NCI-H82 (cell line): ENCODE measurements at places on chromosomes 3 and 15.

DNA sequence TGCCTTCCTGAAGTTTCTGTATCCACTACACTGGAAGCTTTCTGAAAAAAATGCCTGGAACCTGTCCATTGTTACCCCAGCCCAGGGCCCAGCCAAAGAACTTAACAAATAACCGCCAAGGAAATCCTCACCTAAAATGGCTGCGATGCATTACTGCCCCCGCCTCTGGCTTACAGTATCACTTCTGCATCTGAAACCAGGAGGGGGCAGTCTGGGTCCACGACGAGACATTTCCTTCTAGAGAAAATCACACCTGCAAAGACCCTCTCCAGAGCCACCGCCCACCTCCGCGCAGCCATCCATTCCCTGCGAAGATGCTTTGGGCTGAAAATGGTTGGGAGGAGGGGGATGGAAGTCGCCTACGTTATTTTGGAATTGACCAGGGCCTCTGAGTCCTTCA lies 22.4 kb upstream of the CELF6 start:
- peak; percentile 74 for DNase-seq

GRCh38 chr3:10456981-10457380 lies 48.4 kb downstream of the ATP2B2 start:
- DNase-seq: no peak

GRCh38 chr3:162019817-162020216 lies 523.2 kb downstream of the OTOL1 start:
- no peak for DNase-seq

DNA sequence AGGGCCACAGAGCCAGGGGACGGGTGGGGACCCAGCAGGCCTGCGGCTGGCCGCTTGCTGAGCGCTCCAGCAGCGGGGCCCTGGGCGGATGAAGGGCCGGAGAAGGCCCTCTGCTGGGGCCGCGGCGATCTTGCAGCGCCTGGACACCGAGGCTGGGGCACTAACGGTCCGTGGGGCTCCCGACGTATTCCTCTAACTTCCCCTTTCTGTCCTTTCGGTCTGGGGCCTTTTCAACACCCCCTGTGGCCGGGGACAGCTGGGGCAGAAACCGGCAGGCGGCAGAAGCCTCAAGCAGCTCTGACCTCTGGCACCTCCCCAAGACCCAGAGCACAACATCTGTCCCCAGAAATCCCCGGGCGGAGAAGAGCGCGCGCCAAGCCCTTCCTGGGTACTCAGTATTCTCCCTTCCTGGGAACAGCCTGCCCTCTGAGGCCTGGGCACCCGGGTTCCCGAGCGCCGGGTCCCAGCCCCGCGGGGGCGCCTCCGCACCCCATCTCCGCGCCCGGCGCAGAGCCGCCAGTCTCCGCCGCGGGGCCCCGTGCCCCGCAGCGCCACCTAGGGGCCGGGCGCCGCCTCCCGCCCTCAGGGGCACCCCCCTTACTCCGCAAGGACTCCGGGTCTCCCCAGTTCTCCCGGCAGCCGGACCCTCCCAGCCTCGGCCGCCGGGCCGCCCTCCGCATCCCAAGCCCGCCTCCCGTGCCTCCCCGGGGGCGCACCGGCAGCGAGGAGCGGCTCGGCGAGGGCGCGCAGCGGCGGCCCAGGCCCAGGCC lies 582 bp upstream of the SLCO3A1 start:
- DNase-seq: peak; percentile 50

DNA sequence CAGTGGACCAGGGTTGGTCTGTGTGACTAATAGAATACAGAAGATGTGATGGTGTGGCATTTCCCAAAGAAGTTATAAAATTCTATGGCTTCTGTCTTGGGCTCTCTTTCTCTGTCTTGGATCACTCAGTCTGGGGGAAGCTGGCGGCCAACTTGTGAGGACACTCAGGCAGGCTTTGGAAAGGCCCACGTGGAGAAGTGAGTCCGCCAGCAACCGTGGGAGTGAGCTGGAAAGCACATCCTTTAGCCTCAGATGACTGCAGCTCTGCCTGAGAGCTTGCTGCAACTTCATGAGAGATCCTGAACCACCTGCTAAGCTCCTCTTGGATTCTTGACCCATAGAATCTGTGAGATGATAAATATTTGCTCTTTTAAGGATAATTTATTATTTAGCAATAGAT lies 72.0 kb upstream of the RASGRP1 start:
- DNase-seq: no peak

DNA sequence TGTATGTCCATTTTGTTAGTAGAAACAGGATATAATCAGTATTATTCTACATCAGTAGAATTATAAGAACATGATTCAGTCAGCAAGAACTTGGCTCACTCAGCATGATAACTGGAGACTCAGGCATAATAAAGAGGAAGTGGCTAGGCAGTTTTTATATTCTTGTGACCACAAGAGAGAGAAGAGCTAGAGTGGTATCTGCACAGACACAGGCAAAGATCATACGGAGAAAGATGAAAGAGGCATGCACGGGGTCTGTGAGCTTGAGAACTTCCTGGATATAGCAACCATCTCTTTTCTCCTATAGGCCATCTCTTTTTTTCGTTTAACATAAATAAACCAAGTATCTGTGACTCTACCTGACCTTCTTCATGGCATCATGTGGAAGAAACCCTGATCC lies 46.8 kb downstream of the MYO5A start:
- DNase-seq: no peak

GRCh38 chr15:77002954-77003912 lies 8.3 kb downstream of the PSTPIP1 start:
- peak; percentile 16 for DNase-seq

DNA sequence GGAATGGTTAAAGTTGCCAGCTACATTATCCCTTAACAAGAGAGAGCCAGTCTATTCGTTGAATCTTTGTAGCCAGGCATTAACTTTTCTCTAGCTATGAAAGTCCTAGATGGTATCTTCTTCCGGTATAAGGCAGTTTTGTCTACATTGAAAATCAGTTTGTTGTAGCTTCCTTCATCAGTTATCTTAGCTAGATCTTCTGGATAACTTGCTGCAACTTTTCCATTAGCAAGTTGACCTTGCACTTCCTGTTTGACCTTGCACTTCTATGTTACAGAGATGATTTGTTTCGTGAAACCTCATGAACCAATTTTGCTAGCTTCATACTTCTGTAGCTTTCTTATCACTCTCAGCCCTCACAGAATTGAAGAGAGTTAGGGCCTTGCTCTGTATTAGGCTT lies 24.1 kb downstream of the TOPAZ1 start:
- no peak for DNase-seq

DNA sequence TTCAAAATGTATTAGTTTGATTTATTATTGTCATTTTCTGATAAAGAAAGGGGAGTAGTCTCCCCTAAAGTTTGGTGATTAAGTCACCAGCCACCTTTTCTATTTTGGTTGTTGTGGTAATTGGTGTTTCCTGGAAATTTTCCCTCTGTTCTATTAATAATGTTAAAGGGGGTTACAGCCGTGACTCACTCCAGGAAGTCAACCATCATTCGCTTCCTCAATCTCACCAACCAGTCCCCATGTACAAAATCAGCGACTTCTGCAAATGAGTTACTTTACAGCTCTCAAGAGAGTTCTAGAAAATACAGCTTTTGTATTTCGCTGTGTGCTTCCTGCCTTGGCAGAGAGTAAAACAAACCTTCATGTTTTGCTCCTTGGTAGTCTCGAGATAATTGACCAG lies 285.1 kb downstream of the LPP start:
- no peak for DNase-seq

DNA sequence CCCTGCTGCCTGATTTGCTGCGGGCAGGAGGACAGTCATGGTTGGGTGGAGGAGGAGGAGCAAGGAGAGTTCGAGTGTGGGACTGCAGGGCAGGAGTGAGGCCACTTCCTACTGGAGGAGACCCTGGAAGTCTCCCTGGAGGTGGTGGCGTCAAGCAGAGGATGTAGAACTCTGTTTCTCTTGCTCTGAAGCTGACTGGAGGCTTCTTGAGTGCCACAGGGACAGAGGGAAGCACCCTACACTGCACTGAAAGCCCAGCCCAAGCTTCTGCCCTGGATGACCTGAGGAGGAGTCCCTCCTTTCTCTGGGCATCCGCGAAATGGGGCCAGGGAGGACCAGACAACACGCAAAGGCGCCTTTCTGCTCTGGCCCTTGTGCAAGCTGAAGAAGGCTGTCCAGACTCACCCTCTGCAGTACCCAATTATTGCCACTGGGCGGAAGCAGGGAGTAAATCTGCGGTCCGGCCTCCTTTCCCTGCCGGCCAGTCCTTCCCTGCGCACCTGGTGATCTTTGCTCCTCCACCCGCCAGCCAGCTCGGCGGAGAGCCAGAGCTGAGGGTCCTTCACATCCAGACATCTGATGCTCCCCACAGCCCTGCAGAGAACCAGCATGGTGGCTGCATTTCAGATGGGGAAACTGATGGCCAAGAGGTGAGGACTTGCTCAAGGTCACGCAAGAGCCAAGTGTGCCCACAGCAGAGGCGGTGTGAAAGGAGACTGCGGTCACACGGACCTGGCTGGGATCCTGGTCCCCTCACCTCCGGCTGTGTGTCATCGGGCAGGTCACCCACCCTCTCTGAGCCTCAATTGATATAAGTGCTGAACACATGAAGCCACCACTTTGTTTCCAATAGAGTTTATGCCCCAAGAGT lies 207.1 kb downstream of the TBC1D2B start:
- DNase-seq: peak; percentile 76

- peak; percentile 73 for DNase-seq
Observed at GRCh38 chr3:183981990-183982644, 35.6 kb downstream of the ABCC5 start.

DNA sequence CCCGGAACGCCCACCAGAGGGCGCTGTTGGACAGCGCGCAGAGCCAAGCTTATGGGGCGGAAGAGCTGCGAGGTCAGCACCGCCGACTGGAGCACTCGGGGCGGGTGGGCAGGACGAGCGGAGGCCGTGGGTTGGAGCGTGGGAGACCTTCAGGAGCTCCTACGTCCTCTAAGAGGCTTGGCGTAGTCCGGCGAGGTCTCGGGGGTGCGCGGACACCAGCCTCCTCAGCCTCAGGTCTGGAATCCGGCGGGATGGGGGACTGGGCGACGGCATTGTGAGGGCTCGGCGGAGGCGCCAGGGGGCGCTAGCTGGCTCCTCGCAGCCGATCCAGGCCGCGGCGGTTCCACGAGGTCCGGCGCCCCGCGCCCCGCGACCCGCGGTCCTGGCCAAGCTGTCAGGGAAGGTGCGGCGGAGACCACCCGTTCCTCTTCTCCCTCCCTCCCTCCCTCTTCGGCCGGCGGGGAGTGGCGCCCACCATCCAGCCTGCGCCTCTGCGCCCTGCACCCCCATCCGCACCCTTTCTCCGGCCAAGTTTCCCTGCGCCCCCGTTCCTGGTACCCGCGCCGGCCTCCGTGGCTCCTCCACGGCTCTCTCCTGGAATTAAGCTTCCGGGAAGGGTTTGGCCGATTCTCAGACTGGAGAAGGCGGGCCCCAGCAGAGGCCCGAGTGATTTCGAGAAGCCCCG lies 24.3 kb upstream of the POLG start:
- peak; percentile 89 for DNase-seq

DNA sequence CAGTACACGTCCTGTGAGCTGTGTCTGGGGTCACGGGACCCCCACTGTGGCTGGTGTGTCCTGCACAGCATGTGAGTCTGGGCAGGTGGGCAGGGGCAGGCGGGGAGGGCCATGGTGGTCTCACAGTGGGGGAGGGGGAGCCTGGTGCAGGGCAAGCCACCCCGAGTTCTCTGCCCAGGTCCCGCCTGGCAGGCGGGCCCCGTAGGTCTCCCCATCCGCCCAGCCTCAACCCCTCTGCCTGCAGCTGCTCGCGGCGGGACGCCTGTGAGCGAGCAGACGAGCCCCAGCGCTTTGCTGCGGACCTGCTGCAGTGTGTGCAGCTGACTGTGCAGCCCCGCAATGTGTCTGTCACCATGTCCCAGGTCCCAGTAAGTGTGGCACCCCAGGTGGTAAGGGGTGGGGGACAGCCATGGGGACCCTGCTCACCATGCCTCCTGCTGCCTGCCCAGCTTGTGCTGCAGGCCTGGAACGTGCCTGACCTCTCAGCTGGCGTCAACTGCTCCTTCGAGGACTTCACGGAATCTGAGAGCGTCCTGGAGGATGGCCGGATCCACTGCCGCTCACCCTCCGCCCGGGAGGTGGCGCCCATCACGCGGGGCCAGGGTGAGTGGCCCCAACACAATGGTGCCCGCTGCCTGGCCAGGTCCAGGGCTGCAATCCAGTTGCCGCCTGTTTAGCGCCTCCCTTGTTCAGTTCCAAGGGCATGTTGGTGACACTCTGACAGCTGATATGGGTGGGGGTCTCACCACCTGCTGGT lies 21.9 kb downstream of the PLXNA1 start:
- no peak for DNase-seq

DNA sequence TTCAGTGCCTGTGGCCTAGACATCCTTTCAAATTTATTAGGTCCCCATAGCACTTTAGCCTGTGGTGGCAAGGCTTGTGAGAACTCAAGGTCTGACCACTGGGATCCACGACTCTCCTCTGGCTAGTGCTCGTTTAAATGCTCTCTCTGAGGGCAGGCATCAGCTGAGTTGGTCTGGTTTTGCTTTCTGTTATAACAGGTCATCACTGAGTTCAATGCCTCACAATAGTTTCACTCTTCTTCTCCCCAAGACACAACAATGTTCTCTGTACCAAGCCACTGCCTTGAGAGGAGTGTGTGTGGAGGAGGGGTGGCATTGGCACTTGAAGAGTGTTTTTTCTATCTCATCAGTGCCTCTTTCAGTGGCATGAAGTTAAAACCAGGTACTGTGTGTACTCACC lies 7.6 kb downstream of the OR5K4 start:
- no peak for DNase-seq

GRCh38 chr3:82676356-82677026 lies 915.0 kb upstream of the GBE1 start:
- no peak for DNase-seq

- no peak for DNase-seq
Observed at GRCh38 chr3:127954640-127955039, 39.6 kb downstream of the KBTBD12 start.
